ENCODE measurements at places on chromosomes 7 and 10.

GRCh38 chr7:137462074-137462715 is 118.7 kb upstream of the PTN start:
- no peak for DNase-seq

GRCh38 chr7:147079921-147080420 is 963.4 kb downstream of the CNTNAP2 start:
- no peak for DNase-seq

DNA sequence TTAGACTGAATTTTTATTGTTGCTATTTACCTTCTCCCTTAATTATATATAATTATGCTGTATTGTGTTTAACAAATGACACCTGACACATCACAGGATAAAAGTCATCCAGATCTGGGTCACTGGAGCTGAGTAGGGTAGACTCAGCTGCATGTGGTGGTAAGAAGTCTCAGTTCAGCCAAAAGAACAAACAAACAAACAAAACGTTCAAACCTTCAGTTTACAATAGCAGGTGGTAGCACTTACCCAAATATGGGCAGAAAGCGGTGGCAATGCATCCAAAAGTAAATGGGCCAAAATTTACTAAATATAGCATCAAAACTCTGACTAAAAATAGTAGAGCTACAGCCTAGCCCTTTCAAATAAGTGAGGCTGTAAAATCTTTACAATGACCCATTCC is 42.2 kb downstream of the ZWINT start:
- no peak for DNase-seq

DNA sequence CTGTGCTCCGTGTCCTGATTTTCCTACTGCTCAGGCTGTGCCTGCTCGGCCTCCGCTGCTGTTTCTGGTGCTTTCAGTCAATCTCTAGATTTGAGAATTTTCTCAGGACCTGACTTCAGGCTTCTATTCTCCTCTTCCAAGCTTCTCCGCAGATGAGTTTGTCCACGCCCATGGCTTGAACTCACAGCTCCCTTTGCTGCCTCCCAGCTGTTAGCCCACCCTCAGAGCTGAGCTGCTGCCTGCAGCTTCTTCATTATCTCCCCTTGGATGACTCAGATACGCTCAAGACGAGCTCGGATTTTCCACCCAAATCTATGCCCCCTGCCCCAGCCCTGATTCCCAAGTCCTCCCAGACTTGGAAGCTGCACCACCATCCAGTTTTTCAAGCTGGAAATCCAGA is 104.7 kb downstream of the FGFR2 start:
- DNase-seq: no peak

- no peak for DNase-seq
Observed at GRCh38 chr7:27955011-27955410, 215.0 kb downstream of the TAX1BP1 start.

DNA sequence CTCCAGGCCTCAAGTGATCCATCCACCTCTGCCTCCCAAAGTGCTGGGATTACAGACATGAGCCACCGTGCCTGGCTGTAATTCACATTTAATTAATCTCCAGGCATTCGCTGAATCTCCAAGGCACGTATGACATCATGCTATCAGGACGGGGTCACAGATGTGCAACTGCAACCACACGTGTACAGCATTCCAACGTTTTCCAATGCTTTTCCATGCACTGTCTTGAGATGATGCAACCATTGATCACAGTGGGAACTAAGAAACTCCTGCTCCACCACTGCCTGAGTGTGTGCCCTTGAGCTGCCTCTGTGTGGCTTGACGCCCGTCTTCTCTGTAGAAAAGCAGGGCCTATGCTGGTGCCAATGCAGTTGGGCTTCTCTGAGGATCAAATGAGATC is 119.8 kb upstream of the LYZL2 start:
- no peak for DNase-seq

GRCh38 chr7:11648101-11648500 is 183.9 kb downstream of the THSD7A start:
- DNase-seq: no peak

Data from activated naive CD4-positive, alpha-beta T cell (primary cell).